Stimulated activated CD8-positive, alpha-beta memory T cell treated with anti-CD3 and anti-CD28 coated beads, Interleukin-12 subunit alpha, Interleukin-12 subunit beta, amount 100 ng/mL, for 1 hour (primary cell): ENCODE measurements at places on chromosomes 12 and 14.

DNA sequence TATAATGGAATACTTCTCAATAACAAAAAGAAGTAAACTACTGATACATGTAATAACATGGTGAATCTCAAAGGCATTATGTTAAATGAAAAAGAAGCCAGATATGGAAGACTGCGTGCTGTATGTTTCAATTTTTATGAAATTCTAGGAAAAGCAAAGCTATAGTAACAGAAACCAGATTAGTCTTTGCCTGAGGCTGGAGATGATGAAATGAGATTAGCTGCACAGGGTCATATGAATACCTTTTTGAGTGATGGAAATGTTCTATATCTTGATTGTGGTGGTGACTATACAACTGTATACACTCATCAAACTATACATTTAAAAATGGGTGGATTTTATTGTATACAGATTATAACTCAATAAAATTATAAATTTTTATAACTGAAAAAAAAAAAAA is 113.5 kb downstream of the TMEM30B start:
- no peak for DNase-seq

GRCh38 chr14:84029246-84029645 is 1500.7 kb upstream of the FLRT2 start:
- DNase-seq = no peak

GRCh38 chr12:130981074-130981742 is 27.5 kb downstream of the ADGRD1 start:
- no peak for DNase-seq

DNA sequence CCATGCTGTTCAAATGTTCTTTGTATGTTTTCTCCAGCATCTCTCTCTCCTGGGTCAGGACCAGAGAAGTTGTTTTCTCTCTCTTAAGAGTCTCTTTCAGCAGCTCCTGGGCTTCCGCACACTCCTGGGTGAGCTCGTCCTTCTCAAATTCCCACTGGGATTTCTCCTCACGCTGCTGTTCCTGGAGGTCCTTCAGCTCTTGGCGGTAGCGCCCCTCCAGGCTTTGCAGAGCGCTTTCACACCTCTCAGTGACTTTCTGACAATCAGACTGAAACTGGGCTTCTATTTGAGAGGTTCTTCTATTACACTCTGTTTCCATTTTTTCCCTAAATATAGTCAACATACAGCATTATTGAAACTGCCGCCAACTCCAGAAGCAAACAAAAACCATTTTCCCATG is 72.7 kb downstream of the NIN start:
- no peak for DNase-seq

DNA sequence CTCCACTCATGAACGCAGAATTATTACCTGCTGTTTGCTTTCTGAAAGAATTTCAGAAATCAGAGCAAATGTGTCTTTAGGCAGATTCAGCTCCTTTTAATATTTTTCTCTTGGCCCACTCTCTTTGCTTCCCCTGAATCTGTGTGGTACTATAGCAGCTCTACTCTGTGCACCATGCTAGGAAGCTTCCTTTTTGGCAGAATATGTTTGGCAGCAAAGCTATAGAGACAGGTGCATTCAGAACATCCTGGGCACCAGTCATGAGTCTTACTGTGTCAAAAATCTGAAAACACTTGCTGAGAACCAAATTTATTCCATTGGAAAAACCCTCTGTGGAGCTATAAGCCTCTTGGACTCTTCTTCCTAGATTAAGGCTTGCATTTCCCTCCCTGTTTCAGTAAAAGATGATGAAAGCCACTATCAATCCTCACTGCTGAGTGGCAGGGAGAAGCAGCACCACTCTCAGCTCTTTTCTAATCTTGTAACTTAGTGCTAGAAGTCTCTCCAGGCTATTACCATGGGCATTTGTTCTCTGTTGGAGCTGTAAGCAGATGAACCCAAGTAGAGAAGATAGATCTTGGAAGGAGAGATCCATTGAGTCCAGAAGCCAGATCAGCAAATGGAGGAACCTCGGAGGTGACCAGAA is 18.2 kb downstream of the CIPC start:
- DNase-seq = no peak

DNA sequence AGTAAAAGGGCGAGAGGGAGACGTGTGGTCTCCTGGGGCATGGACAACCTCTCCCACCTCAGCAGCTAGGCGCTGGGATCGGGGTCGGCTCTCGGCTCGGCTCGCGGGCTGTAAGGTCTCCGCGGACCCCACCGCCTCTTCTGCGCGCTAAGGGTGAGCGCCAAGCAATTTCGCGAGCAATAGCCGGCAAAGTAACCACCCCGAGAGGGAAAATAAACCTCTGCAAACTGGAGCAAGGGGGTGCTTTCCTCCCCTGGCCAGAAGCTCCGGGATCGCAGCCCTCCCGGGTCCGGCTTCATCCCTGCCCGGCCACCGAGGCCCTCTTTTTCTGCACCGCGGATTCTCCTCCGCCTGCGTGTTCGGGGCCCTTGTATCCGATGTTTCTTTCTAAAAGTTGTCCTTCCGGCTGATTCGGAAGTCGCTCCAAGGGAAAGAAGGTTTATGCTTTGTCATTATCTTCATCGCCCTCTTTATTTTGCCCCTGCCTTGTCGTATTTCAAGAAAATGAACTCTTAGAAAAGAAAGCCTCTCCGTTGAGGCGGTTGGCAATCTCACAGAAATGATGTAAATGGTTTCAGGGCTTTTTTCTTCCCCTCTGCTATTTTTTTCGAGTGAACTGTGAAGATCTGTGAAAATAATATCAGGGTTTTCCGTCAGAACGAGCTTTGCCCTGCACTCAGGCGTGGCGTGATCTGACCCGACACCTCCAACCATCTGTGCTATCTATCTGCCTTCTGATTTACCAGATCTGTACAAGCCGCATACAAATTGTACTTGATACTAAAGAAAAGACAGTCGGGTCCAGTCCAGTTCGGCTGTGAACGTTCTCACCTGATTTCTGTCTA is 1.7 kb upstream of the SIX6 start:
- DNase-seq = no peak

DNA sequence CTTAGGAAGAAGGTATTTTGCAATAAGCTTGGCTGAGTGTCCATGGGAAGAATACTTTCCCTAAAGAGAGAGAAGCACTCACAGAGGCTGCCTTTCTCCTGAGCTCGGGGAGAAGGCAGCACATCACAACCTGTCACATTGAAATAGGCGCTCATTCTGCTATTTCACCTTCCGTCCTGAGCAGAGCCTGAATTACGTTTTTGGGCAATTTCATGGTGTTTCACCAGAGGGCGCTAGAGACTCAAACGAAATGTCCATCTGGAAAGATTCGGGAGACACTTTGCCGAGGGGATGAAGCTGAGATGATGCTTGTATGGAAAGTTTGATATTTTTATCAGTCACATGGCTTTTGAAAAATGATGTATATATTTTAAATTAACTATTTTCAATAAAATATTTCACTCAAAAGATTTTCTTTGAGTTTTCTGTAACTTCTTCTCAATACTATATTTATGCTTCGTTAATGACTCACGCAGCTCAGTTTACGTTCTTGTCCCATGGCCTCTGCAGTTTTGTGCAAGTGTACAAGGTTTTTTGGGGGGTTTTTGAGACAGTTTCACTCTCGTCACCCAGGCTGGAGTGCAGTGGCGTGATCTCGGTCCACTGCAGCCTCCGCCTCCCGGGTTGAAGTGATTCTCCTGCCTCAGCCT is 17.4 kb upstream of the B4GALNT3 start:
- peak; percentile 30 for DNase-seq

DNA sequence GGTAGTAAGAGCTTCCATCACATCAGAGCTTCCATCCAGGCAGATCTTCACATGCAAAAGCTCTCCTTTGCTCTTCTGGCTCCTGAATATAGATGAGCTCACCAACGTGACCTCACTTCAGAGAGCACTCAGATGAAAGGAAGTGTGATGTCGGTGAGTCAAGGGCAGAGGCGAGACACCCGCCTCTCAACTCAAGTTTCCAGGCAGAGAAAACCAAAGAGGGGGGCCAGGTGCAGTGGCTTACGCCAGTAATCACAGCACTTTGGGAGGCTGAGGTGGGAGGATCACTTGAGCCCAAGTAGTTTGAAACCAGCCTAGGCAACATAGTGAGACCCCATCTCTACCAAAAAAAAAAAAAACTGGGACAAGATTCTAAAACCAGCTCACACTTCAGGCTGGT is 126.9 kb downstream of the DUSP6 start:
- peak; percentile 43 for DNase-seq

GRCh38 chr12:26846416-26846815 is 13.4 kb upstream of the ITPR2 start:
- DNase-seq = no peak

DNA sequence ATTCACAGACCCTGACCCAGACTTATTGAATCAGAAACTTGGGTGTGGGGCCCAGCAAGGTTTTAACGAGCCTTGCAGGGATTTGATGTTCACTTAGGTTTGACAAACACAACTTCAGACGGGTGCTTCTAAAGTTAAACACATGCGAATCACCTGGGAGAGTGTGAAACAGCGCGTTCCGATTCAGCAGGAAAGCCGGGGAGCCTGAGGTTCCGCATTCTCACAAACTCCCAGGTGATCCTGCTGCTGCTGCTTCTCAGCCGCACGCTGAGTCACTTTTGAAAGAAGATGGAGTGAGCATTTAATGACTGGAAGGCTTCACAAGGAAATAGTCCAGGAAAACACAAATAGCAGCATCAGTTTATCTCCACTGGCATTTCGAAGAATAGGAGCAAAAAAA is 44.2 kb upstream of the DDX11 start:
- DNase-seq = no peak

GRCh38 chr14:72608391-72609204 is 285.3 kb downstream of the DPF3 start:
- no peak for DNase-seq

- DNase-seq = no peak
Measured at GRCh38 chr14:60859525-60859924, 121.4 kb downstream of the TRMT5 start.

DNA sequence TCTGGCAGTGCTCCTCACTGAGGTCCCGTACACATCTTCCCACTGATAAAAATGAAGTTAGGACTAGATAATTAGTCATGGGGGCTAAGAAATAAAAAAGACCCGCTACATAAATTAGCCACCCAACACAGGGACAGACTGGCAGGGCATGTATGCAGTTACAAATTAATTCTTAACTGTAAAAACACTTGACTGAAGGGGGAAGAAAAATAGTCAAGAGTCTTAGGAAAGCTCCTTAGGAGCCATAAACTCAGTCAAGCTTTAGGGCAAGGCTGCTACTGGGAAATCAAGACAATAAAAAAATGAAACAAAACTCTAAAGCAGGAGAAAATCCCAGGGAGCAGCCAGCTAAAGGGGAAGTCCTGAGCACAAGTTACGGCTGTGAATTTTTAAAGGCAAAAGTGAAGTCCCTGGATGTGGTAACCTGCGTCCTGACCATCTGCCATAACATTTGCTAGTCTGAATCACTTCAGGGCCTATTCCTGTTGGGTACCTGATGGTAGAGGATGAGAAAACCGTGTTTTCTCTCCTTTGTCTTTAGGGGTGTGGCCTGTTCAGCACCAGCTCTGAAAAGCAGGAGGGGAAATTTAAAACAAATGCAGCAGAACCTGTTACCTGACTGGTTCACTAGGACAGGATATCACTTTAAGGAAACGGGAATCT is 7.5 kb upstream of the NPFF start:
- DNase-seq = no peak

GRCh38 chr12:124814741-124815613 is 48.7 kb downstream of the SCARB1 start:
- no peak for DNase-seq

GRCh38 chr14:36652542-36653201 is 9.0 kb upstream of the PAX9 start:
- no peak for DNase-seq

- no peak for DNase-seq
Measured at GRCh38 chr12:80598004-80598606, 109.3 kb upstream of the MYF6 start.

DNA sequence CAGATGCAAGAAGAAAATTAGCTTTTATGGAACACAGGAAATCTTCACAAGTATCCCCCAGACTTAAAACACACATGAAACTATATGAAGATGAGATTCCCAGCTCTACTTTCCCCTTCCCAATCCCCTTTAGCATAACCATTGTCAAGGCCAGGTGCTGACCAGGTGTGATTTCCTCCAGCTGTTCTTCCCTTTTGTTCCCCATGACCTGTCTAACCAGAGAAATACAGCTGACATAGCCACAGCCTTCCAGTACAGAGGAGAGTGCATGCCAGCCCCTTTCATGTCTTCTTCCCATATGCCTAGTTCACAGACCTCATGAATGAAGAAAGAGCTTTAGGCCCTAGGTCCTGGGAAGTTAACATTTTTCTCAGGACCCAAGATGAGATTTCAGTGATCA is 43.5 kb upstream of the FKBP4 start:
- DNase-seq = no peak

DNA sequence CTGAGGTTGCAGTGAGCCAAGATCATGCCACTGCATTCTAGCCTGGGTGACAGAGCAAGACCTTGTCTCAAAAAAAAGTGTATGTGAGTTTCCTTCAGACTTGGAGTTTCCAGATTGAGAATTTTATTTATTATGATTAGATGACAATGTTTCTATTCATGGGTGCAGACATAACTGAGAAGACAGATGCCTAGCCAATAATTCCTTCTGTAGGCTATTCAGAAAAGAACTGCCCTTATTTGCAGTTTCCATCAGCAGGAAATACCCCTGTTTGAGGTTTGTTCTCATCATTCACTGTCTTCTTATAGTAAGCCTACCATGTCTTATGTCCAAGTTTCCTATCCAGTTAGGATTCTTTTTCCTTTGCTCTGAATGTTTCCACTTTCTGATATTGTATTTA is 269.0 kb downstream of the KTN1 start:
- DNase-seq = no peak

DNA sequence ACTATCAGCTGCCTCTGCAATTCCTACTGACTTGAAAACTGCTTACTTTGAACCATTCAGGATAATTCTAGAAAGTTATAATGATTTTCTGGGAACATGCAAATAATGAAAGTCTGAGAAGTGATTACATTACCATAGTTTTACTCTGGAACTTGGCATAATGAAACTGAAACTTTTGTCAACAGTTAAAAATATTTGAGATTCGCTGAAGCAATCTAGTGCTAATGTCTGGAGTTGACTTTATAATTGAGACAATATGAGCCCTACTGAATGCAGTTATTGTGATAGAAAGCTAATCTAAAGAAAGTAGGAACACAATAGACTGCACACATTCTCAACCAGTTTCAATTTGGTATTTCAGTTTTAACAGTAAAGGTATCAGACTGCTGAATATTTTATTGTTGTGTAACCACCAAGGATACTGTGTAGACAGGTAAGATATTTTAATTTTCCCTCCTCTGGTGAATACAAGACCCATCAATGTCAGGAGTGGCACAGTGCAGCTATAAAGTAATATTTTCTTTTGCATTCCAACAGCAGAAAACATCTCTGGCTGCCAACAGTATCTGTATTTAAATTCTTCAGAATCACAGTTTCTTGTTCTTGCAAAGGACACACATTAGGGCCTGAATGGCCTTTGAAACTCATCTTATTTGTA is 483.5 kb downstream of the ATP23 start:
- DNase-seq = no peak
